ENCODE measurements at places on chromosomes 7 and 10. TPM values are rescaled to one million over a fixed set of nuclear protein-coding genes. Genes with fewer than 3 reads are reported as not detected.

GRCh38 chr7:76231071-76231470 is 29.4 kb downstream of the SRRM3 start:
- no peak for DNase-seq

GRCh38 chr7:65979583-65980477 is 2.2 kb downstream of the GUSB start:
- no peak for DNase-seq

The AFAP1L2 gene
- 71.4 TPM for total RNA-seq

DNA sequence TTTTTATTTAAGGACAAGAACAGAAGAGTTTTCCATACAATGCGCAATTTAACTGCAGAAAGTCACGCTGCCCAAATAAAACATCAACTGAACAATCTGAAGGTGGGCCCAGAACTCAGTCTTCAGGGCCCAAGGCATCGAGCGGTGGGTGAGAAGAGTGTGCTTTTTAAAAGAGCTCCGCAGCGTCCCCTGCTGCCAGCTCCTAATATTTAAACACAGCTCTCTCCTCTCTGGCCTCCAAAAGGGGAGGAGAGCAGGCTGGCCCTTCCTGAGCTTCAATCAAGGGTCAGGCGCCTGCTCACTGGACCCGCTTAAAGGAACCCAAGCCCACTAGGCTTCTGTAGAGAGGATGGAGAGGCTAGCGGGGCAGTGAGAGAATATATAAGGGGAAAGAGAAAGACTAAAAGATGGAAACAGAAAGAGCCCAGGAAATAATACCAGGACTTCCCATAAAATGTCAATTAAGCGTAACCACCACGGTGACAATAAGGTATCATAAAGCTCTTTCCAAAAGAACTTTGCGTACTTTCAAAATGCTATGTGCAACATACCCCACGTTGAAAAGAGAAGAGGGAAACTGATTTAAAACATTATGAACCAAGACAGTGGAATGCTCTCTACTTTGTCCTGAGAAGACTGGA is 2.8 kb downstream of the FAM53B start:
- peak; percentile 55 for DNase-seq

The GIMAP1 gene
- not detected for total RNA-seq

DNA sequence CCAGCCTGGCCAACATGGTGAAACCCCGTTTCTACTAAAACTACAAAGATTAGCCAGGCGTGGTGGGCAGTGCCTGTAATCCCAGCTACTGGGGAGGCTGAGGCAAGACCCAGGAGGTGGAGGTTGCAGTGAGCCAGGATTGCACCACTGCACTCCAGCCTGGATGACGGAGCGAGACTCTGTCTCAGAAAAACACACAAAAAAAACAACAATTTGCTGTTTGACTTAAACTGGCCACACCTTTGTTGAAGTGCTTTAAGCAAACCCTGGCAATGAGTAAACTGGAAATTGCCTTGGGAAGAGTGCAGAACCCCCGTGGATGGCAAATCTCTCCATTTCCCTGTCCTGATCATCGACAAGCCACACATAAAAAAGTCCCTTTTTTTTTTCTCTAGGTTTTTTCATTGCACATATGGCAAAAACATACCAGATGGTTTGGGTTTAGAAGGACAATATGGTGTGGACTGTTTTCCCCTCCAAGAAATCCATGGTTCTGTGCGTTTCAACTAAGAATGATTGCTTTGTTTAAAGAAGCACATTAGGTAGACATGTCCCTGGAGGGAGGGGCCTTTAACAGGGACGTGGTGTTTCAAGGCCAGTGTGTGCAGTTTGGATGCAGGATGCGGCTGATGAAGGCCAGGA is 76.9 kb downstream of the NRP1 start:
- DNase-seq: peak; percentile 44

- peak; percentile 56 for DNase-seq
Measured at GRCh38 chr7:121459148-121459547, 63.0 kb upstream of the FAM3C start.

DNA sequence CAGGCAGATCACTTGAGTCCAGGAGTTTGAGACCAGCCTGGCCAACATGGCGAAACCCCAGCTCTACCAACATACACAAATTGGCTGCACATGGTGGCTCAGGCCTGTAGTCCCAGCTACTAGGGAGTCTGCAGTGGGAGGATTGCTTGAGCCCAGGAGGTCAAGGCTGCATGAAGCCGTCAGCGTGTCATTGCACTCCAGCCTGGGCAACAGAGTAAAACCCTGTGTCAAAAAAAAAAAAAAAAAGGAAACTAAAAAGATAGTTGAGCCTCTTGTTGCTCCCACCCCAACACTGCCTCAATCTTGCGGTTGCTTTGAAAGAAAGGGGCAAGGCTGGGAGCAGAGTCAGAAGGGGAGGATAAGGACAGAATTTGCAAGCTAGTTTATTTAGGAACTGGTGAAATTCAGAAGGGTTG is 69.9 kb downstream of the SYPL1 start:
- no peak for DNase-seq

DNA sequence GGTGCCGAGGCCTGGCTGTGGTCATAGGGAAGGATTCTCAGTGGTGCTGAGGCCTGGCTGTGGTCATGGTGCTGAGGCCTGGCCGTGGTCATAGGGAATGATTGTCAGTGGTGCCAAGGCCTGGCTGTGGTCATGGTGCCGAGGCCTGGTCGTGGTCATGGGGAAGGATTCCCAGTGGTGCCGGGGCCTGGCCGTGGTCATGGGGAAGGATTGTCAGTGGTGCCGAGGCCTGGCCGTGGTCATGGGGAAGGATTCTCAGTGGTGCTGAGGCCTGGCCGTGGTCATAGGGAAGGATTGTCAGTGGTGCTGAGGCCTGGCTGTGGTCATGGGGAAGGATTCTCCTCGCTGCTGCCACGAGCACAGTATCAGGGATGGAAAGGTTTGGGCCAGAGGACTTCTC is 327.3 kb downstream of the ADARB2 start:
- no peak for DNase-seq

DNA sequence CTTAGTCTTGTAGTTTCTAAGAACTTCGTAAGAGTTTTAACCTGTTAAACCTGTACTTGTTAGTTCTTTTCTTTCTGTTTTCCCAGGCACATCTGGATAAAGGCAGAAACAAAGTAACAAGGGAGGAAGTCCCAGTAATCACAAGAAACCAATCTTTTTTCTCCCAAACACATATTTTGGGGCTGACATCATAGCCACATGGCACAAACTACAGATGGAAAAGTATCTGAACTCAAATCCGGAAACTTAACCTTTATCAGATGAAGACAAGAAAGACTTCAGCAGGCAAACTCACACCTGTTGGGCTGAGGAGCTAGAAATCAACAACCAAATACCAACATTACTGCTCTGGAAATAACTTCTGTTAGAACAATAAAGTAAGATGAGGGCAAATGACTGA is 67.1 kb downstream of the CUBN start:
- DNase-seq: peak; percentile 87

The OR6B1 gene
- not detected for total RNA-seq

GRCh38 chr7:36931892-36932291 is 207.6 kb upstream of the AOAH start:
- no peak for DNase-seq

DNA sequence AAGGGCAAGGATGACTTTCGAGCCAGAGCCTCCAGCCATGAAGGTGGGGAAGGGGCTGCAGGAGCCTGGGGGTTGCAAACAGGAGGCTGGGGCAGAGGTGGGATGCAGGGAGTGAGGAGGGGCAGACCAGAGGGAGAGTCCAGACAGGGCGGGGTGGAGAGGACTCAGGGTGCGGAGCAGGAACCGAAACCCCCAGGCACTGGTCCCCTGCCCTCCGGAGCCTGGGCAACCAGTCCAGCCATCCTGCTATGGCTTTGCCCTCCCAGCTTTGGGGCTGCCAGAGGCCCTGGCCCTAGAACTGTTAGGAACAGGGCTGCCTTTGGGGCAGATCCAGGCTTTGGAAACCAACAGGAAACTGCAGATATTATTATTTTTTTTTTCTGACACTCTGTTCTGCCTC is 24.2 kb downstream of the GHRHR start:
- no peak for DNase-seq

The TRPV5 gene
- not detected for total RNA-seq

GRCh38 chr10:33306126-33306525 is 28.3 kb downstream of the NRP1 start:
- no peak for DNase-seq

The SPDYE6 gene
- total RNA-seq: not detected

DNA sequence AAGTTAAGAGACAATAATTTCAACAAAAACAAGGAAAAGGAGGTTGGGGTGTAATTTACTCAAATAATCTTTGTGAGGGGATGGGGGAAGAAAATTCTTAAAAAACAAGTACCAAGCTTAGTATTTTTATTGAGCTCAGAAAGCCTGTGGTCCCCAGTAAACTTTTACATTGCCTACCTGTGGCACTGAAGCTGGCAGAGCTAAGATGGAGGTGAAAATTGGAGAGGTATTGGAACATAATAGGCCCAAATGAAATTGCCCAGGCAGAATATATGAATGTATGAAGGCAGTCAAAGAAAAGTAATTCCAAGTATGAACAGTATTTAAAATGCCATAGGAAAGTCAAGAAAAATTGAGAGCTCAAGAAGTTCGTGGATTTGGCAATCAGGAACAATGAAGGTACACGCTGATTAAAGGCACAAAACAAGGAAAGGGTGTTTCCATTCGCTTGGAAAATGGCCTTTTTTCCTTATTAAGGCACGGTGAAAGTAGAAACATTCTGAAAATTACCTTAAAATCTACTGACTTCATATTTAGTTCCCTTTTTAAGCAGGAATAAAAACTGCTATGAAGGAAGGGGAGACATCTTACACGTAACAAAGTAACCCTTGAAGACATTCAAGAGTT is 3.4 kb upstream of the KMT2E start:
- DNase-seq: no peak

GRCh38 chr7:114818501-114818900 is 103.4 kb upstream of the MDFIC start:
- DNase-seq: peak; percentile 77

GRCh38 chr7:20151708-20152456 is 65.3 kb downstream of the MACC1 start:
- no peak for DNase-seq

DNA sequence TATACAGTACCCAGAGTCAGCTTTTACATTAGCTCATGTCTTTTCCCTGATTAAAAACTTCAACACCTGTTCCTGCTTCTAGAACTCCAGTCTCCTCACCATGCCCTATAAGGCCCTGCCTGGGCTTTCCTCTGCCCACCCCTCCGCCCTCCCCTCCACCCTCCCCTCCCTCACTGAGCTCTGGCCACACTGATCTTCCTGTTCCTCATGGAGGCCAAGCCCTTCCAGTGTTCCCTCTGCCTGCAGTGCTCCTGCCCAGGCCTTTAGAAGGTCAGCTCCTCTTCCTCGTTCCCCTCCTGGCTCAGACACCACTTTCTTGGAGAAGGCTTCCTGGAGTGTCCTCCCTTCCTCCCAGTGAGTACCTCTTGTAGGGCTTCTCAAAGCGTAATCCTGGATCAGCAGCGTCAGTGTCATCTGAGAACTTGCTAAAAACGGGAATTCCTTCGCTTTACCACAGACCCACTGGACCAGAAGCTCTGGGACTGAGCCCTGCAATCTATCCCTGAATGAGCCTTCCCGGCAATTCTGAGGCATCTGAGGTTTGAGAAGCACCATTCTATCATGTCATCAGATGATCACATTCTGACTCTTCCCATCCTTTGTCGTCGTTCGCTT is 3.7 kb downstream of the PDZD7 start:
- DNase-seq: no peak

The MYPN gene
- 0.17 TPM for total RNA-seq

DNA sequence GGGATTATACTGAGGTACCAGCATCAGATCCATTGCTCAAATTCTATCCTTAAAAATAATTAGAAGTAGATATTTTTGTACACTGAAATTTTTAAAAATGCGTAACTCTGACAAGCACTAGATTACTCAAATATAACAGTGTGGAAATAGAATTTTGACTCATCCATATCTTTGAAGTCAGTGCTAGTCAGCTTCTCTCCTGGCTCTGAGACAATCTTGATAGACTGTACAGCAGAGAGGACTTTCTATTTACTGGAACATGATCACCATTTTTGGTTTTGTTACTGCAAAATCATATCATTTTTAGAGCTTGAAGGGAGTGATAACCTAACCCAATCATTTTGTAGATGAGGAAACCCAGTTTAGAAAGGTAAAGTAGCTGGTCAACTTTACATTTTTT is 195.0 kb downstream of the MTERF1 start:
- DNase-seq: no peak

DNA sequence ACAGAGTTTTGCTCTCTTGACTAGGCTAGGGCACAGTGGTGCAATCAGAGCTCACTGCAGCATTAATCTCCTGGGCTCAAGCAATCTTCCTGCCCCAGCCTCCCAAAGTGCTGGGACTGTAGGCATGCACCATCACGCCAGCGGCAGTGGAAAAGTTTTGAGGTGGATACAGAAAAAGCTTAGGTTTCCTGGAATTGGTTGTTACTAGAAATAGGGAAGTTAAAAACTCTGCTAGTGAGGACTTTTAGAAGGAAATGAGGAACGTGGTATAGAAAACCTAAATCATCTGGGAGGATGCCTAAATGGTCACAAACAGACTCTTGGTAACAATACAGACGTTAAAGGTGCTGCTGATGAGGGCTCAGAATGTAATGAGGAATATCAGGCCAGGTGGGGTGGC is 10.9 kb upstream of the SNX8 start:
- no peak for DNase-seq

The PTPRZ1 gene
- not detected for total RNA-seq

The ZNF789 gene
- total RNA-seq: 8.8 TPM

- DNase-seq: no peak
Measured at GRCh38 chr10:62016623-62017490, 115.4 kb downstream of the ARID5B start.

DNA sequence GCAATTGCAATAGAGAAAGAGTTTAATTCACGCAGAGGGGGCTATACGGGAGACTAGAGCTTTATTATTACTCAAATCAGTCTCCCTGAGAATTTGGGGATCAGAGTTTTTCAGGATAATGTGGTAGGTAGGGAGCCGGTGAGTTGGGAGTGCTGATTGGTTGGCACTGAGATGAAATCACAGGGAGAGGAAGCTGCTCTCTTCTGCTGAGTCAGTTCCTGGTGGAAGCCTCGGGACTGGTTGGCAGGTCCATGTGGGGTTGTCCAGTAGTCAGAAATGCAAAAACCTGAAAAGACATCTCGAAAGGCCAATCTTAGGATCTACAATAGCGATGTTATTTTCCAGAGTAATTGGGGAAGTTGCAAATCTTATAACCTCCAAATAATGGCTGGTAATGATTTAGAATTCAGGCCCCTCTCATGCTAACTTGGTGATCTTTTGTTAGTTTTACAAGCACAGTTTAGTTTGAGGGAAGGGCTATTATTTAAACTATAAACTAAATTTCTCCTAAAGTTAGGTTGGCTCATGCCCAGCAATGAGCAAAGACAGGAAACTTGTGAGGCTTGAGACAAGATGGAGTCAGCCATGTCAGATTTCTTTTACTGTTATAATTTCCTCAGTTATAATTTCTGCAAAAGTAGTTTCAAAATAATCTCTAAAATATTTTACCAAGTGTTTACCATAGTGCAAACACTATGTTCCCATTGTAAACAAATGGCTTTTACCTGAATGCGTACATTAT is 39.4 kb upstream of the SLC25A13 start:
- DNase-seq: no peak

The DNAH11 gene
- total RNA-seq: 0.05 TPM

DNA sequence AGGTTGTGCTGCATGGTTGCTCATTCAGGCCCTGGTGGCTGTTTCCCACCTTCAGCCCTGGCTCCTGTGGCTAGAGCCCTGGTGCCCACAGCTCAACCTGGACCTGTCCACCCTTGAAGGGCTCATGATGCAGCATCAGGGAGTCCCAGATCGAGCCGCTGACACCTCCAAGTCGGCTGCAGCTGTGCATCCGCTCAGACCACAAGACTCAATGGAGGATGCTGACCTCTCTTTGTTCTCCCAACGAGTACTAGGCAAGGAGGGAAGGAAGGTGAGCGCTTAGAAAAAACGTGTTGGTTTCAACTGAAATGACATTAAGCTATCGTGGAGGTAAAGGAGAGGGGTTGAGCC is 9.5 kb upstream of the C10orf95 start:
- DNase-seq: no peak
